ENCODE measurements at places on chromosomes 7 and 10.

- no peak for DNase-seq
These were observed 2.1 kb upstream of the PALD1 start for GRCh38 chr10:70476249-70477035.

- no peak for DNase-seq
These were observed 109.1 kb downstream of the POLL start for GRCh38 chr10:101478956-101479355.

GRCh38 chr10:77577666-77578229, 59.9 kb downstream of the KCNMA1 start:
- no peak for DNase-seq

DNA sequence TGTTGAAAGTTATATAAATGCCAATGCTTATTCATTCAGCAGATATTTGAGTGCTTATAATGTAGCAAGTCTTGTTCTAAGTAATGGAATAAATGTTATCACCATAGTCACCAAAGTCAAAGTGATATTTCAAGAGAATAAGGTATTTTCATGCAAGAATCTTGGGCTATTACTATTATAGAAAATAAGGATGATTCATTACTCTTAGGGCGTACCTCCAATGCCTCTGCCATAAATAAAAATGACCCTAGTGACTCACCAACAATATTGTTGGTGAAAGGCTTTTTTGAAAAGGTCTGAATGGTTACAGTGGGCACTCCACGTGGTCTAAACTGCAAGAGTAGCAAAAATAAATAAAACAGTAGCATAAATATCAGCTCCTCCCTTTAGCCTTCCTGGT, 68.4 kb downstream of the RALA start:
- no peak for DNase-seq

- no peak for DNase-seq
These were observed 408.4 kb downstream of the PARD3 start for GRCh38 chr10:34406463-34407323.

GRCh38 chr10:12252882-12253546, 57.0 kb downstream of the CDC123 start:
- no peak for DNase-seq

DNA sequence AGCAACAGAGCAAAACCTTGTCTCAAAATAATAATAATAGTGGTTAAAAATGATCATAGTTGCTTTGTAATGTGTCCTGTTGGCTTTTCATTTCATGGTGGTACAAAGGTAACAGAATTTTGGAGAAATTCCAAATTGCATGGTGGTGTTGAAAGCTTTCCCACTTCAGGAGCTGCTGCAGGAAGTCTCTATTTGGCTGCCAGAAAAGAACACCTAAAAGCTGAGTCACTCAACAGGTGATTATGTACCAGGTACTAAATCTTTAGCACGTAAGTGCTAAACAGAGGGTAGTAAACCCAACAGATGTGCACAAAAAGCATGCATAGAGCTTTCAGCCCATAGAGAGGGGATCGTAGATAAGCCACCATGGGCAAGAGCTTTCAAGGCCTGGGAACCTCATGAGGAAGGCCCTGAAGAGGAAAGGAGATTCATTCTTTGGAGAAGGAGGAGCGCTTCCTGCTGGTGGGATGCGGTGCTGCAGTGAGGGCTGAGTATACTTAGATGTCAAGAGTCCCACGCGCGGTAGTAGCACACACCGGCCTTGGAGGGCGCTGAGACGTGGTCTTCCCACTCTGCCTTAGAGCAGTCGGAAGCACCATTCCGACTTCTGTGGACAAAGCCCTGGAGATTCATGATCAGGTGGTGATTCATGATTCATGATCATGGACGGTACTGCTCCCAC, 118.7 kb downstream of the RALA start:
- DNase-seq, result no peak

- no peak for DNase-seq
These were observed 11.0 kb downstream of the PHKG1 start for GRCh38 chr7:56081626-56082340.

DNA sequence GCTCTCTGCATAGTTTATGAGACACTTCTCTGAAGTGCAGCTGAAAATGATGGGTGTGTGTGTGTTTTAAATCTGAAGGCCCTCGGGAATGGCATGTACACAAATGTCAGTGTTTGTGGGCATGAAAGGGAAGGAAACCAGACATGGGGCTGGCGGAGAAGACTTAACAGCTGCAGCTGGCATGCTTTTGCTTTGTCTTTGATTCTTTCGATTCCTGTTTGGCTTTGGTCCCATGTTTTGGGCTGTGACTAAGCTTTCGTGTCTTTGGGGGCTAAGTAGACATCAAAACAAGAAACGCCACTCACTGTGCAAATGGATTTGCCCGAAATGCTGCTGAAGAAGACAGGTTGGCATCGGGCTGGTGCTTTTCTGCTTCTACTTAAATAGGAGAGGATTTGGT, 179.3 kb downstream of the PFKFB3 start:
- peak; percentile 78 for DNase-seq
